Vein endothelial cell (primary cell): ENCODE measurements at places on chromosomes 2 and 18. TPM values are rescaled to one million over a fixed set of nuclear protein-coding genes. Genes with fewer than 3 reads are reported as not detected.

The PFN4 gene
- 0.38 TPM in 1 of 2 replicates, not detected in the other for total RNA-seq

The AMMECR1L gene
- 18.9 and 23.5 TPM in 2 replicates for total RNA-seq

The PTGR3 gene
- 8.8 and 17.4 TPM in 2 replicates for total RNA-seq

The C2orf66 gene
- total RNA-seq = under 0.01 and 0.38 TPM in 2 replicates

The MDH1 gene
- total RNA-seq = 88.4 and 90.2 TPM in 2 replicates

The ST3GAL5 gene
- total RNA-seq = 12.0 and 13.4 TPM in 2 replicates

The GPR35 gene
- 0.19 and 0.33 TPM in 2 replicates for total RNA-seq

The ITPRID2 gene
- total RNA-seq = 170 and 319 TPM in 2 replicates

The TTN gene
- 2.6 and 3.3 TPM in 2 replicates for total RNA-seq

The USP40 gene
- 23.5 and 24.8 TPM in 2 replicates for total RNA-seq

The MEP1B gene
- not detected in 2 replicates for total RNA-seq

The NRP2 gene
- 272 and 443 TPM in 2 replicates for total RNA-seq

The CXCR1 gene
- not detected in 2 replicates for total RNA-seq

The DPYSL5 gene
- not detected in 2 replicates for total RNA-seq

The SULT1C4 gene
- total RNA-seq = 20.1 and 34.3 TPM in 2 replicates

The SLC5A7 gene
- not detected in 2 replicates for total RNA-seq

The L3MBTL4 gene
- total RNA-seq = 0.33 and 0.38 TPM in 2 replicates

The TPO gene
- total RNA-seq = not detected in 2 replicates

The ATG4B gene
- 72.5 and 80.1 TPM in 2 replicates for total RNA-seq

The TLX2 gene
- total RNA-seq = not detected in 2 replicates

The VWC2L gene
- not detected in 2 replicates for total RNA-seq
